Body of pancreas (tissue), 4 donors: ENCODE measurements at places on chromosomes 16 and 17.

- DNase-seq, result no peak
Measured at GRCh38 chr17:45240905-45241327, 19.2 kb downstream of the FMNL1 start.

DNA sequence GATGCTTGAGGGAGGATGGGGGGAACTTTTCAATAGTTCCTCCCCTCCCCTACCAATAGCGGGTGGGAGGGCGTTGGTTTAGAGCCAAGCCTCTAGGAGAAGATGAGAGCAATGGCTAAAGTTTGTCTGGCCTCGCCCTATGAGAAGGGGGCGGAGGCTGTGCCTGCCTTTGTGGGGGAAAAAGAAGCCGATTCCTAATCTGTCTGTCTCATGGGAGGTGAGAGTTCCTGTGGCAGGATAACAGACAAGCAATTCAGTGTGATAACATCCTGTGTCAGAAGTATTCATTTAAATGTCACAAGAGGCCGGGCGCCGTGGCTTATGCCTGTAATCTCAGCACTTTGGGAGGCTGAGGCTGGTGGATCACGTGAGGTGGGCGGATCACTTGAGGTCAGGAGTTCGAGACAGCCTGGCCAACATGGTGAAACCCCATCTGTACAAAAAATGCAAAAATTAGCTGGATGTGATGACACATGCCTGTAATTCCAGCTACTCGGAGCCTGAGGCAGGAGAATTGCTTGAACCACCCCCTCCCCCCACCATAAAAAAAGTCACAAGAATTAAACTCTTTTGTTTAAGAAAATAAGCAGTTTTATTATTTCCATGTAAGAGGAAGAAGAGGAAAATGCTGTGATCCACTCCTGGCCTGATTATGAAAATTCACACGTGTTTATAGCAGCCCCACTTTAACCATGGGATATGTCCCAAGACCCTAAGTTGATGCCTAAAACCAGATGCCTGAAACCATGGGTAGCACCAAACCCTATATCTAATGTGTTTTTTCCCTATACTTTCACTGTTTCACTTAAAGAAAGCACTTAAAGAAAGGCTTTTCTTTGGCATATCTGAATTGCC lies 1.7 kb downstream of the SLFN5 start:
- peak; percentile 22 for DNase-seq

- DNase-seq, result no peak
Measured at GRCh38 chr16:25317732-25318316, 60.2 kb upstream of the ZKSCAN2 start.

GRCh38 chr16:17949141-17949981 lies 387.2 kb downstream of the NPIPA8 start:
- no peak for DNase-seq

- no peak for DNase-seq
Measured at GRCh38 chr16:6375465-6376075, 957.1 kb upstream of the RBFOX1 start.

GRCh38 chr16:66728117-66728787 lies 23.2 kb downstream of the DYNC1LI2 start:
- DNase-seq, result peak; percentile 37

- no peak for DNase-seq
Measured at GRCh38 chr17:12967962-12968361, 49.9 kb downstream of the ELAC2 start.

DNA sequence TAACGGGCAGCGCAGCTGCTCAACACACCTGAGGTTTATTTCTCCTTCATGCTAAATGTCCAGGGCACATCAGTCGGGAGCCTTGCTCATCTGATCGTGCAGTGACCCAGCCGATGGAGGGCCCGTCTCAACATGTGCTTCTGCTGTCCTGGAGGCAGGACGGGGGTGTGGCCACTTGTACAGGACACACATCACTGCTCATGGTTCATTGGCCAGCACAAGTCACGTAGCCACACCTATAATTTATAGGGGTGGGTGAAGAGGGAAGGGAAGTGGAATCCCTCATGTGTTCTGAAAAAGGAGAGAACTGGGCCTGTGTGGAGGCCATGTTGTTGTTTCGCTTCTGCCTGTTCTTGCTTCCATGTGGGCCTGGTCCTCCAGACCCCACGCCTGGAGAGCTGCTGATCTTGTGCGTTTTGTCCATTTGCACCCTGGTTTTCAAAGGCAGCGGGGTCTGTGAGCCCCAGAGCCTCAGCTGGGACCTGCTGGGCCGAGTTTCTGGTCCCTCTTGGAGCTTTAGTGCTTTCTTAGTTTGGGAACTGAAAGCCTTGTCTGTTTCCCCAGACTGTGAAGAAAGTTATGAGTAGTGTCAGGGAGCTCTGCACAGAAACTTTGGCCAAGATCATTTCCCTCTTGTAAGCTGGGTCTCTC lies 60.5 kb downstream of the CMIP start:
- no peak for DNase-seq

DNA sequence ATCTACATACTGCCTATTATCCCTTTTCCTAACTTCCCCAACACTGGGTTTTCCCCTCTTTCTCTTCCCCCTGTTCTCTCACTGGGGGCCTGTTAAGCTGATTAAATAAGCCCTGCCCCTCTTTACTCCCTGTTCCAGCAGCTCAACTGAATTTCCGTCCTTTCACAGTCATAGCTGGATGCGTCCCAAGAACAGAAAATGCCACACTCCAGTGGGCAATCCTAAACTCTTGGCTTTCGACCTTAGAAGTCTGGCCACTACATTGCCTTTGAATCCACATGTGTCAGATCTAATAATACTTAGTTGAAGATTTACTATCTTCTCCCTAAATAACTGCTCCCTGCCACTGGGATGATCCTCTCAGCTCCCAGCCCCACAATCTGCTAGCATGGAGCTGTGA lies 34.5 kb downstream of the KCNJ16 start:
- DNase-seq, result no peak

- DNase-seq, result peak; percentile 74
Measured at GRCh38 chr17:77409282-77410161, 268.8 kb downstream of the SEC14L1 start.

- DNase-seq, result no peak
Measured at GRCh38 chr17:76091526-76092286, 11.9 kb downstream of the EXOC7 start.

DNA sequence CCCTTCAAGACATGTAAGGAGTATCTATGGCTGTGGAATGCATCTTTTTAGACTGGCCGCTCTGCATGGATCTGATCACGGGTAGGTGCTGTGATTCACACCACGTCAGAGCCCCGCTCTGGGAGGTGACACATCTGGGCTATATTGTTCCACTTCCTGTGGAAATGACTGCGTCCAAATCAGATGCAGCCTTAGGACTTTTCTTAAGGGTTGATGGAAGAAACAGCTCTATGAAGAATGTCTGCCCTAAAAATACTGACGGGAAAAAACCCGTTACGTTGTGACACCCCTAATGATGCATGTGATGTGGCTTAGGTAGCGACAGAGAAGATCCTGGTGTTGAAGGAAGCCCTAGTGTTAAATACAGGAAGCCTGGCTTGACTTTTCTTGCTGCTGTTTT lies 12.2 kb downstream of the BANP start:
- DNase-seq, result no peak

DNA sequence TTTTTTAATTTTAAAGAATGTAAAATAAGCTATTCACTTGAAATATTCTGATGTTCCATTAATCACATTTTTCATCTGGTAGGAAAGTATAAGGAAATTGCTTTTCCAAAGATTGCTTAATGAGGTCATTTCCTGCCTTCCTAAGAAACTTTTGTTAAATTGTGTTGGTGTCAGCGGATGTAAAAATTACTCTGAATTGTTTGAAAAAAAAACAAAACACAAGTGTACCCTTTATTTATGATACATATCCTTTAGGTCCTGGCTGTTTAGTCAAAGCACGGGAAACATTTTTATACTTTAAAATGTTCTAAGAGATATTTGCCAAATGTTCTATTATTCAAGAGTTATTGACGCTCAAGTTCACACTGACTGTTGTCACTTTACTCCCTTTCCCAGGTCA lies 1357.4 kb upstream of the GOT2 start:
- no peak for DNase-seq

DNA sequence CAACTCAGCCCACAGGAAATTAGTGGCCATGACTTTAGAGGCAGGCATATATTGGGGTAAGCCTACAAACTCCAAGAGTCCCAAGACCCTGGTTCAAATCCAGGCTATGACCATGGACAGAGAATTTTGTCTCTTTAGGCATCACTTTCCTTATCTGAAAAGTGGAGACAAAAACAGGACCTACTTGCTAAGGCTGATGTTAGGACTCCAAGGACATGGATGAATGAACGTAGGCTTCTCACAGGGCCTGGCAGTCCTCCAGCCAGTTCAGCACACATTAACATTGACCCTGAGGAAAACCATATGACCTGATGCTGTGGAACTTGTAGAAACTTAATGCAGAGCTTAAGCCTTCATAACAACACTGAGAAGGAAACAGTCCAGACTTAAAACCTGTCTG lies 1.4 kb downstream of the FKBP10 start:
- no peak for DNase-seq

DNA sequence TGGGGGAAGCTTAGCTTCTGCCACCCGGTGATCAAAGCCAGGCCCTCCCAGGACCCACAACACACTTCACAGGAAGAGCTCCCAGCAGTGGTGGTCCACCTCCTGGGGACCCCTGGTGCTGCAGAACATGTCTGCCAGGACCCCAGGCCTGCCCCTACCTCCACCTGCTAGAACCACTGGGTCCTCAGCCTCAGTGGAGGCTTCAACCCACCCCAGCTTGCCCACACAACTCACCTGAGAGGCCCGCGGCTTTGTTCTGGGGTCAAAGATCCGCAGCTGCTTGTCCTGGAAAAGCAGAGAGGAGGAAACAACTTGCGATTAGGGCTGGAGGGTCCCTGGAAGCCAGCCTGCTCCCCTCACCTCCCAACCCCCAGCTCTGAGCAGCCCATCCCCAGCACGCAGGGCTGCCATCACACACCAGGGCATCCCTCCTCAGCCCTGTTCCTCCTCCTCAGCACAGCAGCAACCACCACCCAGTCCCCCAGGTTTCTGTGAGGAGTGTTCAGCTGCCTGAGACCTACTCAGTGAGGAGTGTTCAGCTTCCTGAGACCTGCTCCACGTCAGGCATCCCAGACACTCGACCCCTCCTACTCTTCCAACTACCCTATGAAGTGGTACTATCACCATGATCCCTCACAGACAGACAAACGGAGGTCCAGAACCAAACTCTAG lies 21.2 kb downstream of the CORO7 start:
- no peak for DNase-seq

- DNase-seq, result no peak
Measured at GRCh38 chr17:36493956-36494355, 7.5 kb downstream of the ZNHIT3 start.

DNA sequence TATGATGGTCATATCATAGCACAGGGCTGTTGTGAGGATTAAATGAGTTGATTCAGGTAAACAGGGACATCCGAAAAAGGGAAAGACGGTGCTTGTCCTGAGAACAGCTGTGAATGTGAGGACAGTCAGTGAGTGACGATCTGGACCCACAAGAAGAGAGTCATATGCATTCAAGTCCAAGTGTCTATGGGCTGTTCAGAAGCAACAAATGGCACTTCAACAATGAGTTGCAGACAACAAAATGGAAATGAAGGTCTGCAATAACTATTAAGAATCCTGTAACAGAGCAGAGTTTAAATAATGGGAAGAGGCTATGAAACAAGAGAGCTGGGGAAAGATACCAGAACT lies 100.3 kb downstream of the ADCY9 start:
- no peak for DNase-seq

DNA sequence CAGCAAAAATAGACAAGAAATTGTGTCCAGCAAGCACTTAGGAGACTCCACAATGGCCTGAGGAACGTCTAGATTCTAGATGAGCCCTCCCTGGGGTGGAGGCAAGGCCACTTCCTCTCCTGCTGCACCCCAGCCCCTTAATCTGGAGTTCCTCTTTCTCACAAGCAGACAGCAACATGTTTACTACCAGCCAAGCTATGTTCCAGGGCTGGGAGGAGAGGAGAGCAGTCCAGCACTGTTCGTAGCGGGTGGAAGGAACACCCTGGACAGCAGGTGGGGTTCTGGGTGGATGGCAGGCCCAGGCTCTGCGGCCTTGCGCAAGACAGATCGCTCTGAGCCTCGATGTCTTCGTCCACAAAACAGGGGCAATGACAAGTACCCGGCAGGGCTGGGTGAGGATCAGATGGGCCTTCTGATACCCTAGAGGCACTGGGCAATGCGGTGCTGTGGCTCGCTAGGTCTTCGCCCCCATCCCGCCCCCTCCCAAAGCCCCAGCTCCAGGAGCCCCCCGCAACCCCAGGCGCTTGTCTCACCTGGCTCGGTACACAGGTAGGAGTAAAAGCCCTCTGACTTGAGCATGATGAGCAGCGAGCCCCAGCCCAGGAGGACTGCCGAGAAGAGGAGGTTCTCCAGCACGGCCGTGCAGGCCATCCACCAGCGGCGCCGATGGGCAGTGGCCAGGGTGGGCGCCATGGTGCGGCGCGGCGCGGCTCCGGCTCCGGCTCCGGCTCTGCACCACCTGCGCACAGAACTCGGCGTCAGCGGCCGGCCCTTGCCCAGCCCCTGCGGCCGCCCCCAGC lies 1.3 kb downstream of the SLC43A2 start:
- DNase-seq, result peak; percentile 68

DNA sequence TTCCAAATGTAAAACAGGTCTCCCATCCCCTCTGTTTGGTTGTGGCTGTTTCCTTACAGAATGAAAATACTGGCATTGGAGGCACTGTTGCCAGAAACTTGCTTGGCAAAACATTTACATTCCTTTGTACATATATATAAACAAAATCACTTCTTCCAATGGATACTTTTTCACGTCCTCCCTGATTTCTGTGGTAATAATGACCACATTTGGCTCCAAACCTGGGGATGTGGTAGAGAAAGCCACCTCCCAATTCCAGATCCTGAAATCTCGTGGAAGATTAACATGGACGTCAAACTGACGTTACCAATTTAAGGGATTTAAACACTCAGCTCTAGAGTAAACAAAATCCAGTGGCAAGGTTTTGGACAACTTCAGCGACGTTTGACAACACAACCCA lies 370.8 kb upstream of the ZFHX3 start:
- DNase-seq, result no peak

DNA sequence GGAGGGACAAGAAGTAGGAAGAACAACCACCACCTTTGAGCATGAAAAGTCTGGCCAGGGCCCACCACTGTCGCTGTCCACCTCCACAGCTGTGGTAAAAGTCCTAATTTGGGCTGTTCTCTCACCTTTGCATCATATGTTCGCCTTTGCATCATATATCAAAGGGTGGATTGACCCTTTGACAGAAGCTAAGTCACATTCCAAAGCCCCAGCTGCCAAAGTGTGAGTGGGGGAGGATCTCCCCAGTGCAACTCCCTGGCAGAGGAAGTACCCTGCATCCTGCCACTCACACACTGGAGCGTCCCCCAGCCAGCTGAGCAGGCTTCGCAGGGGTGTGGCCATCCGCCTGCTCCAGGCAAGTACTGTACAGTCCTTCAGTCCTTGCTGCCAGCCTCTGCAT lies 12.7 kb upstream of the SPECC1 start:
- no peak for DNase-seq

- no peak for DNase-seq
Measured at GRCh38 chr16:84329016-84329415, 34.3 kb downstream of the WFDC1 start.

DNA sequence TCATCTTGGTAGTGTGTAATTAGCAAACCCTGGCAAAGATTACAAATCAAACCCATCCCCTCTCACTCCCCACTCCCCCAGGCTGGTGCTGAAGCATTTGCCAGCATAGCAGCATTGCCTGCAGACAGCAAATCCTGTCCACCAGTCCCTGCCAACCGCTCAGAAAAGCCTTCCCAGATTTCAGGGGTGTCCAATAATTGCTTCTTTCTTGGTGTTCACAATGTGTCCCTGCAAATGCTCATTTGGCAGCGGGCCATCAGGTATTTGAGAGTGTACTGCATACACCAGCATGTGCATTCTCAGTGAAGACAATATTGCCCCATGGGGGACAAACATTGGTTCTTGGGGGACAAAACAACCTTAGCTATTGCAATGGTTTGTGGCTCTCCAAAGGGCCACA lies 28.2 kb downstream of the ORC6 start:
- DNase-seq, result no peak
